ENCODE measurements at places on chromosomes 11 and 22. TPM values are rescaled to one million over a fixed set of nuclear protein-coding genes. Genes with fewer than 3 reads are reported as not detected.

Gene HIPK3
- 23.5 TPM for total RNA-seq

Gene B4GALNT4
- total RNA-seq: 21.3 TPM

Gene FOLR3
- total RNA-seq: not detected

Gene BACE1-AS
- 1.7 TPM for total RNA-seq

Gene PLEKHA7
- 17.8 TPM for total RNA-seq

Gene CCDC73
- total RNA-seq: 0.06 TPM
